GM12878 (cell line): ENCODE measurements at places on chromosomes 3 and 15.

GRCh38 chr3:29512641-29513040, 231.8 kb downstream of the RBMS3 start:
- no peak overlapping the region for H3K4me3 ChIP-seq
- H3K4me1 ChIP-seq: peaks cover 9% of the 10 kb centered on the region
- no peaks in the 10 kb centered on the region for H3K27me3 ChIP-seq
- H3K27ac ChIP-seq: no peak overlapping the region
- H3K36me3 ChIP-seq: no peaks in the 10 kb centered on the region

GRCh38 chr3:58025406-58025805, 17.2 kb downstream of the FLNB start:
- no peaks in the 10 kb centered on the region for H3K27me3 ChIP-seq
- peaks cover 13% of the 10 kb centered on the region for H3K4me1 ChIP-seq
- DNase-seq: no peak
- no peak overlapping the region for H3K4me3 ChIP-seq

- DNase-seq: no peak
- no peak overlapping the region for H3K4me3 ChIP-seq
- H3K36me3 ChIP-seq: peaks cover 2% of the 10 kb centered on the region
- no peak overlapping the region for H3K27ac ChIP-seq
These were observed 96.2 kb downstream of the UBE3A start for GRCh38 chr15:25342629-25343028.

GRCh38 chr3:146262371-146263110, 11.6 kb upstream of the PLSCR4 start:
- no peak overlapping the region for H3K4me3 ChIP-seq
- no peak for DNase-seq
- no peaks in the 10 kb centered on the region for H3K4me1 ChIP-seq
- no peaks in the 10 kb centered on the region for H3K27me3 ChIP-seq

DNA sequence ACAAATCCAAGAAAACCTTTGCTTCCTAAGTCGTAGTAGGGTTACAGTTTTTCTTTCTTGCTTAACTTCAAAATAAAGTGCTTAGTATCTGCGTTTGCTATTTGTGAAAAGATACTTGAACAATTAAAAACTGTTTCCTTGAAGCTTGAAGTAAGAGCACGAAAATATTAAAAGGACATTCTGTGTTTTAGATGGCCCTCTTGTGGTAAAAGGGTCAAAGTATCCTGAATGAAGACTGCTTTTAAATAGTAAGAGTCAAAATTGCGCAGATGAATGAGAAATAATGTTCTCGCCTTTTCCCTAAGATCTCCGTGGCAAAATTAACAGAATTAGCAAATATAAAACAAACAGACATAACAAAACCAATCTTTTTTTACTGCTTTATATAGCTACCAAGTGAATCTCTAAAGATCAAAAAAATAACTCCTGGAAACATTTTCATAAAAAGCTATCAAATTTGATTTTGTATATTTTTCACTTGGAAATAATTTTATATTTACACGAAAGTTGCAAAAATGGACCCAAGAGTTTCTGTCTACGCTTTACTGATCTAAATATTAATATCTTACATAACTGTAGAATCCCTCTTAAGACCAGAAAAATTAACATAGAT, 175.4 kb downstream of the MBNL1 start:
- peaks cover 13% of the 10 kb centered on the region; the same call in 1 of the 2 replicates for H3K4me1 ChIP-seq
- no peak overlapping the region for H3K4me3 ChIP-seq
- DNase-seq: peak; percentile 33
- H3K36me3 ChIP-seq: peaks cover 4% of the 10 kb centered on the region
- H3K27me3 ChIP-seq: no peaks in the 10 kb centered on the region

DNA sequence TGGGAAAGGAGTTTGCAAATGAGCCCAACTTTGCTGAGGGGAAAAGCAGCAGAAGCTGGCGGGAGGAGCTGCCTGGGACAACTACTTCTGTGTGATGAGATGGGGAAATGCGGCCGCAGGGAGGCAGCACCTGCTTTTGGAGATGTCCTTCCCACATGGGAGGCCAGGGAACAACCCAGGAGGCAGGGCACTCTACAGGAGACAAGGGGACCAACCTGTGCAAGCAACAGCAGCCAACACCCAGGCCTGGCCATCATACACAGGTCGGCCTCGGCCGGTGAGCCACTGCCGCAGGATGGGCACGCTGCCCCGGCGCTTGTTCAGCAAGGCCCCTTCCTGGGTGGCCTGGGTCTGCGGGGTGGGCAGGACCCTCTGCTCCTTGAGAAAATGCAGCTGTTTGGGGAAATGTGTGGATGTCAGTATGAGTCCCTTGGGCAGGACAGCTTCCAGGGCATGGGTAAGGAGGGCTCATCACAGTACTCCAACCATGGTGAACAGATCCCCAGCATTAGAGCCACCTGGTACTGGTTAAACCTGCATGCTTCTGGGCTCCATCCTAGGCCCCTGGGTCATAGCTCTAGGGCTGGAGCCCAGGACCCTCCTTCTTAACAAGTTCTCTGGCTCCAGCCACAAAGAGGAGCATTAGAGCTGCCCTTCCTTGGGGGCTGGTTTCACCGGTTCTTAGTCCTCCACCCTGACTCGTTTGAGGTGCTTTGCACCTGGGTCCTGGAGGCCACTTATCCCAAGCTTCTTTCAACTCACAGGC, 11.6 kb downstream of the EPB42 start:
- H3K36me3 ChIP-seq: no peaks in the 10 kb centered on the region
- no peak overlapping the region for H3K27ac ChIP-seq
- no peak overlapping the region for H3K4me3 ChIP-seq
- DNase-seq: no peak
- H3K27me3 ChIP-seq: no peaks in the 10 kb centered on the region; the same call in 1 of the 2 replicates

- DNase-seq: no peak
- H3K36me3 ChIP-seq: no peaks in the 10 kb centered on the region
- no peaks in the 10 kb centered on the region for H3K4me1 ChIP-seq
- no peak overlapping the region for H3K27ac ChIP-seq
- no peak overlapping the region for H3K4me3 ChIP-seq
These were observed 78.8 kb upstream of the PRR23C start for GRCh38 chr3:139123377-139124095.

DNA sequence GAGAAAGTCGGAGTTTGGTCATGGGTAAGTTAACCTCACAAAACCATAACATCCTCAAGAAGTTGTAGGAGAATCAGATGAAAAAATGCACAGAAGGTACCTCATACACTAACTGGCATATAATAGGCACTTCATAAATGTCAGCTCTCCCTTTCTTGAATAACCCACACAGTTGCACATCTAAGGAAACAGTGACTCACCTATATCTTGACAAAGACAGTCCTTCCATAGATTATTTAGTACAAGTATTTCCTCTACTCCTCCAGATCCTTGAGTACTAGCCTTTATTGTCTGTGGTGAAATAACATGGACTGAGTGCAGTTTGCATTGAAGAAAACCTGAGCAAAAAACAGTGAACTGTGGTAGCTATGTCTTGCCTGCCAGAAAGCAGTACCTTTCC, 46.6 kb downstream of the MAGI1 start:
- H3K27ac ChIP-seq: no peak overlapping the region
- no peaks in the 10 kb centered on the region for H3K36me3 ChIP-seq

GRCh38 chr3:172282850-172283249, 165.4 kb downstream of the GHSR start:
- no peaks in the 10 kb centered on the region for H3K27me3 ChIP-seq
- peaks cover 6% of the 10 kb centered on the region for H3K36me3 ChIP-seq
- no peak overlapping the region for H3K4me3 ChIP-seq
- no peak for DNase-seq
- no peak overlapping the region for H3K27ac ChIP-seq

DNA sequence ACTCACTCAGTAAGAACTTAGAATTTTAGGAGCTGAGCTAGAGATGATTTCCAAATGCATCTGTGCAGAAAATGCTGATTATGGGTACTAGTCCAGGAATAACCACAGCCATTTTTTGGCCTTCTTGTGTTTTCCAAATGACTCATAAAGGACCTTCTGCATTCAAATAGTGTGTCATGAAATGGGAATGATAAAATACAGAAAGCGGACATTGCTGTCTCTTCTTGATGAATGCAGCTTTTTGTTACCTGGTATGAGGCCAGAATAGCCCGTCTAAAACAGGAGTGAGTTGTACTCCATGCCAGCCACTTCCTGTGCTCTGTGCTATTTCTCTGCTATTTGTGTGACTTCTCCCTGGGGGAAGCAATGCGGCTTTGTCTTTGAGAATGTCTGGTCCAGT, 20.5 kb upstream of the FRMD5 start:
- H3K36me3 ChIP-seq: no peaks in the 10 kb centered on the region
- no peak overlapping the region for H3K27ac ChIP-seq

DNA sequence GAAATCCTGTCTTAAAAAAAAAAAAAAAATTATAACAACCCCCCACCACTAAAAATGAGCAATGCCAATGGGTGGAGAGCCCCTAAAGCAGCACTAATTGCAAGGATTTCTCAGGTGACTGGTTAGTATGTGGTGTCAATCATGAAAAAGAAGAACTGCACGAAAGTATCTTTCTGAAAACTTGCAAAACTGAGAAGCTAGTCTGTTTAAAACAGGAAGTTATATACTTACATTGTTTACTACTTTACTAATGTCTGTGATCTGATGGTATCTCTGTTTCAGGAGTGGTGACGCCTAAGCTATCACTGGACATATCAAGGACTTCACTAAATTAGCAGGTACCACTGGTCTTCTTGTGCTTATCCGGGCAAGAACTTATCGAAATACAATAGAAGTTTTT, at the start of gene CCR3:
CCR3 (plus strand) TSS at position 341 of the 400 bp plus-strand sequence. CDS start 22,699 bp downstream, outside the sequence.
- no peaks in the 10 kb centered on the region for H3K36me3 ChIP-seq
- H3K4me1 ChIP-seq: peaks cover 3% of the 10 kb centered on the region; the same call in 1 of the 2 replicates
- no peaks in the 10 kb centered on the region; the same call in 1 of the 2 replicates for H3K27me3 ChIP-seq
- no peak within 1 kb of the TSS for H3K27ac ChIP-seq

DNA sequence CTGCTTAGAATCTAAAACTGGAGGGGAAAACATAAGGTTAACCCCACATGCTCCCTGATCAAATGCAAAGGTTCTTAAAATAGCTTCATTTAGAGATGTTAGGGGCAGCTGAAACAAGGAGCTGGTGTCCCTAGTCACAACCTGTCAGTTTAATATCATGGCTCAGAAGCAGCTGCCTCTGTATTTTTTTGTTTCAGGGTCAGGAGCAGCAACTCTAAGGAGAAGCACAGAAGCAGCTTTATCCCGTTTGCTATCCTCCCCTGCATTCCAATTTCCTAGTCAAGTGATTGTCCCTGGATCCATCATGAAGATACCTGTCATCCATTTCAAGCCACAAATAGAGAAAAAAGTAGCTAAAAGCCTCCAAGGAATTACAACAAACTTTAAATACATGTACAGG, 4.1 kb downstream of the FILIP1L start:
- DNase-seq: no peak
- H3K4me1 ChIP-seq: peaks cover 14% of the 10 kb centered on the region
- H3K36me3 ChIP-seq: no peaks in the 10 kb centered on the region
- H3K27me3 ChIP-seq: no peaks in the 10 kb centered on the region

- no peak overlapping the region for H3K4me3 ChIP-seq
- no peak for DNase-seq
- no peaks in the 10 kb centered on the region for H3K36me3 ChIP-seq
- H3K27ac ChIP-seq: no peak overlapping the region
These were observed 21.0 kb upstream of the FAM174B start for GRCh38 chr15:92676561-92676960.

DNA sequence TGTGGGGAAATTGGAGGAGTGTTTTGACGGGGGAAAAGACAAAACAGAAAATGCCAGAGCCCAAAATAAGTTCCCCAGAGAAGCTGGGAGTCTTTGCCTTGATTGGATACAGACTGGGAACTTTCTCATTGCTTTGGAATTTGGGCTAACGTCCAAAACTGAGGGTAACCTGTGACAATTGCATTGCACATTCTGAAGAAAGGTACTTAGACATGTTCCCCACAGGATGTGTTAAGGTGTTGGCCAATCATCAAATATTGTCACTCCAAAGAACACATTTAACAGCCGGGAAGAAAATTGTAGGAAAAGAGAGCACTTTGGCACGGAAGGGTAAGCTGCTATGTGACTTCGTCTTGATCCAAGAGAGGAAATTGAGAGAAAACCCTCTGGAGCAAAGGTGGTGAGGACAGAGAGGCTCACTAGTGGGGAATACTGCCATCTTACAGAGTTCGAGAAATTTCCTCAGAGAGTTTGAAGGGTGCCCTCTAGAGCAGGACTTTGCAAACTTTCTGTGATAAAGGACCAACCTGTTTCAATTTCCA, 619.5 kb upstream of the TBL1XR1 start:
- no peaks in the 10 kb centered on the region for H3K36me3 ChIP-seq
- DNase-seq: no peak
- H3K4me3 ChIP-seq: no peak overlapping the region
- peaks cover 6% of the 10 kb centered on the region for H3K4me1 ChIP-seq
- H3K27ac ChIP-seq: no peak overlapping the region

DNA sequence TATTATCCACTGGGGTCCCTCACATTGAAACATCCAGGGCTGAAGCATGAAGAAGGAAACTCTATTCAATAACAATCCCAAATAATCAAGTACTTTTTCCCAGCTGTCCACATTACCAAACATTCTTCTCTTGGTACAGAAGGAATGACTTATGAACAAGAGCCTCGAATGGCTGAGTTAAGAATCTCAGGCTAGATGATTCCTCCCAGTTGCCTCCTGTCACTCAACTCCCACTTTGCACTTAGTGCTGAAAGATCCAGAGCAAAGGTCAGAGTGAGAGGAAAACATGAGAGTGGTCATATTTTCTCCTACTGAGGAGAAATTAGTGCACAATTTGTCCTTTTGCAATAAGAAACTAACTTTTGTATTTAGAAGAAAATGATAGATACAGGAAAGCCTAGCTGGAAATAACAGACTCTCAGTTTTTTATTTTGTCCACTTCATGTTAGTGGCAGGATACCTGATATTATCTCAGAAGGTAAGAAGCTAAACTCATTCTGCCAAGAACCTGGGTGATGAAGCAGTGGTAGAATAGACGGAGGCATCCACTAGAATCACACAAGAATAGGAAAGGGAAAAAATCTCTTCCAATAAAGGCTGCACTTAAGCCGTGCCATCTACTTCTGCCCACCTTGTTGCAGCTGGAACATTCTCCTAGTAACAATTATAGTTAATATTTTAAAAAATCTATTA, 46.2 kb downstream of the GADL1 start:
- no peak for DNase-seq
- H3K27ac ChIP-seq: no peak overlapping the region
- no peaks in the 10 kb centered on the region for H3K4me1 ChIP-seq
- no peaks in the 10 kb centered on the region for H3K27me3 ChIP-seq

DNA sequence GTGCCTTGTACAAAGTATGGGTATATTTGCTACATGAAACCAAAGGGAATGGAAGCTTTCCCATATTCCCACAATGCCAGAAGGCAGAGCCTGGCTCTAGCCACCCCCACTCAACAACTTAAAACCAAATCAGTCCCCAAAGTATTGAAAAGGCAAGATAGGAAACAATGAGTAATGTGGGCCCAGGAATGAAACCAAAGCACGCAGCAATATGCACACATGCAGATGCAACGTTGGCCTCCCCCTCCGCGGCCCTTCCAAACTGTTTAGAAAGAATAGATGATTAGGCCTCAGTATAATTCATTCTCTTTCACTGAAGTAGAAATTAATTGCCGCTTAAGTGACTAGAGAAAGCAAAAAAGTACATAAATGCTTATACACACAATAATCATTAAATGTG, 59.1 kb downstream of the THRB start:
- H3K4me3 ChIP-seq: no peak overlapping the region
- no peaks in the 10 kb centered on the region for H3K4me1 ChIP-seq
- H3K36me3 ChIP-seq: no peaks in the 10 kb centered on the region
- no peak for DNase-seq

GRCh38 chr3:53806182-53807116, 39.8 kb downstream of the CHDH start:
- H3K4me3 ChIP-seq: no peak overlapping the region
- H3K27me3 ChIP-seq: no peaks in the 10 kb centered on the region
- no peak overlapping the region for H3K27ac ChIP-seq
- DNase-seq: peak; percentile 13
- H3K36me3 ChIP-seq: no peaks in the 10 kb centered on the region
- H3K4me1 ChIP-seq: peaks cover 17% of the 10 kb centered on the region
